ENCODE measurements at places on chromosomes 11 and 22.
A peak's percentile ranks its signal among the peaks of the same experiment; 100 is the strongest.

DNA sequence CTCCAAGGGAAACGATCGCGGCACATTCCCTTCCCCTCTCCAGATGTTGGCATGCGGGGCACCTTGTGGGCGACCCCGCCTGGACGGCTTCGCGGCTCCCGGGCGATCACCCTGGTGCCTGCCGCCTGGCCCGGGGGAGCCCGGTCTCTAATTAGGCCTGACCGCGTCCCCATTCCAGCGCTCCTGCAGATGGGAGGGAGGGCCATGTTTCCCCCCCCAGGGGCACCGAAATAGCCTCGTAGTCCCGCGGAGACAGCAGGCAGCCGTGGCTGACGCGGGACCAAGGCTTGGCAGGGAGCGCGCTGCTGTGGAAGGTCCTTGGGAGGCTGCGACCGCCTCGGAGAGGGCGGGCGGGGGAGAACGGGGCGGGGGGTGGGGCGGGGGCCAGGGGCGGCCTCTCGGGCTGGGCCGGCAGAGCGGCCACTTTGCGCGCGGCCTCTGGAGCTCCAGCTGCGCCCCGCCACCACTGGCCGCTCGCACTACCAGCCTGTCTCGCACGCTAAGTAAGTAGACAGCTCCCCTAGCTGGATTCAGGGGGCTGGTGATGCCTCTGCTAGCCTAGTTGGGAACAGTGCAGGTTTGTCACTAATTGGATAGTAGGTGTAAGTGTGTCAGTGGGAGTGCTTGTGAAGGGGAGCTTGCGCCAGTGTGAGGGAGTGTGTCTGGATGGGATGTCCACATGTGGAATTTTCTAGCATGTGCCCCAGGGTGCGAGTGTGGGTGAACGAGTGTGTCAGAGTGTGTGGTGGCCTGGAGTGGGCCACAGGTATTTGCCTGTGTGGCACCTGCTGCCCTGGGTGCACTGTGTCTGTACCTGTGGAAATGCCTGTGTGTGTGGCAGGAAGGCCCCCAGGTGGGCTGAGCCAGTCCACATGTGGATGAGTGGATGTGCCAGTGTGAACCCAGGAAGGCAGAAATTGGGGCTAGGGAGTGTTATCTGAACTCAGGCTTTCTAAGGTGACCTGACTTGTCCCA is at the start of gene INSC:
Gene INSC (plus strand): TSS at position 423 of the 975 bp plus-strand sequence. CDS start 34,252 bp downstream, outside the sequence.
- DNase-seq: no peak

DNA sequence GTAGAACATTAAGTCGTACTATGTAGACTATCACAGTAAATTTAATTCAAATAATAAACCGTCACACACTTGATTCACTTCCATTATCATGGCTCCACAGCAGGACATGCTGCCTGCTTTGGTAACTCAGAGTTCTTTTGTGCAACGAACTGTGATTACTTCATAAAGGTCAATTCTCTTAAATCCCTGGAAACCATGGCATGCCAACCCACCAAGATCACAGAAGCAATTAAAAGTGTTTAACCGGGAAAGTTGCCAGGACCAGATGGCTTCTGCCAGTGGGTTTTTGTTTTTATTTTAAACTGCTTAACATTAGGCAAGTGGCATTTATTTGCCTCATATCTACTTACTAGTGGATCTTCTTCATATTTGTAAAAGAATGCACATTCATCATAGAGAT is 1162.1 kb downstream of the DLG2 start:
- no peak for DNase-seq

- DNase-seq: no peak
Measured at GRCh38 chr11:15624701-15625100, 510.0 kb downstream of the INSC start.

DNA sequence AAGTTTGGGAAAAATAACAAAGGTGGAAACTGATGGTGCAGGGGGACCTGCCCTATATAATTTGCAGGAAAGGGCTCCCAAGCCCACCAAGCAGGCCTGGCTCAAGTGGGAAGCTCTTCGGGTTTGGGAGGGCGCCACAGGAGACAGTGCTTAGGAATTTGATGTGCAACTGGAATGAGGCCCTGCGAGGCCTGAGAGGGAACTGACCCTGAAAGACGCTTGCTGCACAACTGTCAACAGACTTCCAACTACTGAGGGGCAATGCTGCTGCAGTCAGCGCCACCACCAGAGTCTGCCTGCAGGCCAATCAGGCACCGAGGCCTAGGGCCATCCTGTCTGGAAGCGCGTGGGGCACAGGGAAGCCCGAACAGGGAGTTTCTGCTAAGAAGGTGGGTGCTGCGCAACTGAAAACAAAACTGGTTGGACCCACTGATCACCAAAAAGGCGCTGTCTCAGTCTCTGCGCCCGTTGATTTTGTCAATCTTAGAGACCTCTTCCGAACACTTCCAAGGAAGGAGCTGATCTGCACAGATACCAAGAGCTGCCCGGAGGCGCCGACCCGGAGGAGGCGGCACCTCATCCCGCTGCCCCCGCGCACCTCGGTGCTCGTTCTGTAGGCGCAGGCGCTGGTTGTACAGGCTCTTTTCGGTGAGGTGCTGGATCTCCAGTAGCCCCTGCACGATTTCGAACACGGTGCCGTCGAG is 667 bp downstream of the DGCR6L start:
- DNase-seq: no peak

- no peak for DNase-seq
Measured at GRCh38 chr11:113419454-113420003, 31.9 kb downstream of the ANKK1 start.

DNA sequence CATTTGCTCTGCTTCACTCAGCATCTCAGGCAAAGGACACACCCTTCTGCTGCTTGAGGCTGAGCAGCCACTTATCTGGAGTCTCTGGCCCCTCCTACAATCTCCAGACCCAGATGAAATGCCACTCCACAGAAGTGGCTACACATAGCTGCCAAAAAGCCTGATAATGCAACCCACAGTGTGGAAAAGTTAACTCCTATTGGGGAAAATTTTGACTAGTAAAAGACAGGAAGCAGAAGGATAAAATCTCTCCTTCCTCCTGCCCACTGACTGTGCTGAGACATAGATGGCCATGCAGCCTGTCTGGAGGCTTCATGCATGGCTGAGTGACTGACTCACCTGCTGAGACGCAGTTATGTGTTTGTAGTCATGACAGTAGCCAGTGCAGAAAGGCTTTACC is 92.3 kb upstream of the TEAD1 start:
- no peak for DNase-seq

DNA sequence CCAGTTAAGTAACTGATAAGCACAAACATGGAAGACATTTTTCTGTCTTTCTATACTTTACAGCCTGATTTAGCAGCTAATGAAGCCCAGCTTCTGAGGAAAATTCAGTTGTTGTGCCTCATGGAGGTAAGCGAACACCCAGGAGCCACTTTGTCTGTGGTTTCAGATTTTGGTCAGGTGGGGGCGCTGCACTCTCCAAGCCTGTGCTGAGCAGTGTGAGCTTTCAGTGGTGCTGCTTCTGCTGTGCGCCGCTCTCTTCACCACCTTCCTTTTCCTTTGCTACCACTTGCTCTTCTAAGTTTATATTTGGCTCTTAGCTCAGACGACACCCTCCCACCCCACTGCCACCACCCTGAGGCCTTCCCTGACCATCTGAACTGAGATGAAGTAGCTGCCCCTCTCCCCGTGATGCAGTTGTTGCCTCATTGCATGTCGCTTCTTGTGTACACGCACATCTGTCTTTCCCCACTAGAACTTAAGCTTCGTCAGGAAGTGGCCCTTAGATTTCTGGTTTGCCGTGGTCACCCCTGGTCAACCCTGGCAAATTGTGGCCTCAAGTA is 14.0 kb downstream of the PSMD13 start:
- DNase-seq: peak; percentile 74

GRCh38 chr11:131908316-131908715 is 537.9 kb downstream of the NTM start:
- DNase-seq: no peak

DNA sequence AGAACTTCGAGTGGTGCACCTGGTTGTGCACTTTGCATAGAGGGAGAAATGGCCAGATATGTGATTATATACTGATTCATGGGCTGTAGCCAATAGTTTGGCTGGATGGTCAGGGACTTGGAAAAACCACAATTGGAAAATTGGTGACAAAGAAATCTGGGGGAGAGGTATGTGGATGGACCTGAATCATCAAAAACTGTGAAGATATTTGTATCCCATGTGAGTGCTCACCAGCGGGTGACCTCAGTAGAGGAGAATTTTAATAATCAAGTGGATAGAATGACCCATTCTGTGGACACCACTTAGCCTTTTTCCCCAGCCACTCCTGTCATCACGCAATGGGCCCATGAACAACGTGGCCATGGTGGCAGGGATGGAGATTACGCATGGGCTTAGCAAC is 48.0 kb upstream of the NARS2 start:
- DNase-seq: no peak

DNA sequence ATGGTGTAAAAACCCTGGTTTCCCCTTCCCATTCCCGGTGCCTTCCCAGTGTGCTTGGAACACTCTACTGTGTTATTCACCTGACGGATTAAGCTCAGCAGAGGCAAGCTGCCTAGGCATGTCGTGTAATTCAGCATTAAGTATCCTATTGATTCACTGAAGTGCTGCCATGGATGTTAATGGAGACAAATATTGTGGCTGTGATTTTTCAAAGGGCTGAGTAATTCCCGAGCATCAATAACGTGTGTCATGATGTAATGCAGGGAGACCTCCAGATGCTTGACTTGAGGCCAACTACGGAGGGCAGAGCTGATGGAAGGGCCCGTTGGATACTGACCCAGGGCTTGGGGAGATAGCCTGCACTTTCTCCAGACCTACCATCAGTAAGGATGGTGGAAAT is 269.0 kb downstream of the ST3GAL4 start:
- DNase-seq: no peak

DNA sequence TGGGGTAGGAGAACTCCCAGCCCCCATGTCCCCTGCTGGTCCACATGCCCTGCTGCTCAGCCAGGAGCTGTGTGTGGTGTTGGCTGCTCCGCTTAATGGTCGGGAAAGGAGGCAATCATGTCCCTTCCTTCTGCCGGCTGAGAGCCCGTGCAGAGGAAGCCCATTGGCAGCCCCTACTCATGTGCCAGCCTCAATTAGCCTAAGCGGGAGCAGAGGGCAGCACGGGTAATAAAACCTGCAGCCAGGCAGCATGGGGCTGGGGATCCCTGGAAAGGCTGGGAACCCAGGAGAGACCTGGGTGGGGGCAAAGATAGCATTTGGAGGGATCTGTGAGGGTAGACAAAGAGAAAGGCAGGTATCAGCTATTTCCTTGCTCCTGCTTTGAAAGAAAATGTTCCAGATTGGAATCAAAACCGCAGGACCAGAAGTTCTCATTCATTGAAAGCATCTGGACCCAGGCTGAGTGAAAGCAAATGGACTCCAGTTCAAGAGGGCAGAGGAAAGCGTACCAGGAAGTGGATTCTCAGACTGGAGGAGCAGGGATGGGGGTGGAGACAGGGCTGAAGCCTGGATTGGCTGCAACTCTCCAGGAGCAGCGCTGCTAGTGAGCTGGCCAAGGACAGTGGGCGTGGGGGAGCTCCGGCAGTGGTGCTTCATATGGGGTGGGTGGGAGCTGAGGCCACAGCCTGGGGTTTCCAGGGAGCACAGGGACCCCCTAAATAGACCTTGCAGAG is 103.4 kb upstream of the NECTIN1 start:
- no peak for DNase-seq

- DNase-seq: no peak
Measured at GRCh38 chr11:2717561-2718325, 17.9 kb upstream of the KCNQ1OT1 start.

GRCh38 chr11:23959462-23959861 is 537.4 kb upstream of the LUZP2 start:
- DNase-seq: no peak

DNA sequence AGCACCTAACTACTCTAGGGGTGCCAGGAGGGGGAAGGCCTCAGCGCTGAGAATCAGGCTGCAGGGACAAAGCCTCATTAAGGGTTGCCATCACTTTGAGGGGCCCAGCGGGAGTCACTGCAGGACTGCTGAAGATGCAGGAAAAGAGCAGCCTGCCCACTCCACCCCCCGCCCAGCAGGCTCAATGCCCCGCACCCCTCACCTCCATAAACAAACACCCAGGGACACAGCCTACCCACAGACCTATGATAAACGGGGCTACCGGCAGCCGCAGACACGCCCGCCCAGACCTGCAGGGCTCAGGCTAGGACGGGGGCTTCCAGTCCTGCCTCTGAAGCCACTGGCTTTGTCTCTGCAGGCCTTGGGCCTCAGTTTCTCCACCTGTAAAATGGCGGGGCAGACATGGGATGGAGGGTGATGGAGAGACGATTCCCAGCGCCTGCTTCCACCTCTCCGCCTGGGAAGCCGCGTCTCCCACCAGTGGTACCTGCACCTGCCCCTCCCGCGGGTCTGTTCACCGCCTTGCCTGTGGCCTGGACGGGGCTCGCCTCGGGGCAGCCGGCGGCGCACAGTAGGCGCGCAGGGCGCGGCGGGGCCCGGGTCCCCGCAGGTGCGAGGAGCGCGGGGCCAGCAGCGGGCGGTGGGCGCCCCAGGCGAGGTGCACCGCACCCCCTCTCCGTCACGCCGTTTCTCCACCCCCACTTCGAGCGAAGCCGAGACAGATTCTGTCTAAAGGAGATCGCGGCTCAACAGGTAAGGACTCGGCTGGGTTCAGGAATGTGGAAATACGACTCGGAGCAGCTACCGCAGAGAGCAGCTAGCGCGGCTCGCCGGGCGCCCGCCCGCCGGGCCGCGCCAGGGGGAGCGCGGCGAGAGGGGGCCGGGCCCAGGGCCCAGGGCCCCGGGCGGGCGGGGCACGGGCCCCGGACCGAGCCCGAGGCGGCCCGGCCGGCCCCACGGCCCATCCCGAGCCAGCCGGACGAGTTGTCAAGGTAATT is 1.5 kb downstream of the WNT7B start:
- DNase-seq: no peak
